IPS DF 19.7 (cell line): ENCODE measurements at places on chromosomes 5 and 9.

DNA sequence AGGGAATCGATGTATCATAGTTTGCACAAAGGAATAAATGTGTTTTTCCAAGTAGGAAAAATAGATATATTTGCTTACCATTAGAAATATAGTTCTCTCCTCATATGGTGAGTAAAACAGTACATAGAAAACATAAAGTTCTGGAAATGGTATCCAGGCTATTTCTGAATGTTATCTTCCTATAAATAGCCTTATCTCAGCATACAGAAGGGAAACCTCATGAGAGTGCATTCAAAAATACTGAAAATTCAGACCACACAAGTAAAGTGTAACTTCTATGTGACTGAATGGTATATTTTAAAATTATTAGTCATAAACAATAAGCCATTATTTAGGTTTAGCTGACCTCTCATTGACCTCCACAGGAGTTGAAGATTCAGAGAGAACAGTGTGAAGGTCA lies 43.5 kb downstream of the MOCS2 start:
- no peak for DNase-seq

DNA sequence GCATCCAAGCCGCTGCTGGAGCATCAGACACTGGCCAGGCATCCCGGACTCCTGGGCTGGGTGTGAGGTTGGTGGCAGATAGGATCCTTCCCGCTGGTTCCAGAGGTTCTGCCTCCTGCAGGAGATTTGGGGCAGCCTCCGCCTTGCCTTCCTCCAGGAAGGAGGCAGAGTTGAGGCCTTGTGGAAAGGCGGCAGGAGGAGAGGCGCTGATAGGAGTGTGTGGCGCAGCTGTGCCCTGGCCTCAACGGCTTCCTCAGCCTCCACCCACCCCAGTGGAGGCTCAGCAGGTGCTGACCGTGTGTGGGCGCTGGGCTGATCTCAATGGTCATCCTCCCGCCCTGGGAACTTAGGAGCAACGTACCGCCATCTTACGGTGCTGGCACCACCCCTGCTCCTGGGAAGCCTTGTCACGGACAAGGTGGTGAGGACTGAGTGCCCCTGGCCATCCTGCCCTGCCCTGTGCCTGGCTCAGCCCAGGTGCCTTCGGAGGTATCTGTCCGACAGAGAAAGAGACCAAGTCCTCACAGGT lies 10.2 kb downstream of the NCS1 start:
- no peak for DNase-seq

DNA sequence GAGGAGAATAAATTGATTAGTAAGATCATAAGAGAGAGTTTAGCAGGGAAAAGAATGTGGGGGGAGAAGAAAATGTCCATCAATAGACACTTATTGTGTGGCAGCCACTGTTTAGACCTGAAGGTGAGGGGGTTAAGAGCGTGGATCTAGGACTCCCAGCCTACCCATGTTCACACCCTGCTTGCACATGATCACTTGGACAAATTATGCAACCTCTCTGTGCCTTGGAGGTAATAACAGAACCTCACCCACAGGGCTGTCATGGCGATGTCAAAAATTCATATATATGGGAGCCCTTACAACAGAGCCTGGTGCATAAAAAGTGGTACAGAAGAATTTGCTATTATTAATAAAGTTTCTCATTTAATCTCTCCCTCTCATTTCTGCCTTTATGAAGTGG lies 86.0 kb upstream of the EQTN start:
- DNase-seq: no peak

DNA sequence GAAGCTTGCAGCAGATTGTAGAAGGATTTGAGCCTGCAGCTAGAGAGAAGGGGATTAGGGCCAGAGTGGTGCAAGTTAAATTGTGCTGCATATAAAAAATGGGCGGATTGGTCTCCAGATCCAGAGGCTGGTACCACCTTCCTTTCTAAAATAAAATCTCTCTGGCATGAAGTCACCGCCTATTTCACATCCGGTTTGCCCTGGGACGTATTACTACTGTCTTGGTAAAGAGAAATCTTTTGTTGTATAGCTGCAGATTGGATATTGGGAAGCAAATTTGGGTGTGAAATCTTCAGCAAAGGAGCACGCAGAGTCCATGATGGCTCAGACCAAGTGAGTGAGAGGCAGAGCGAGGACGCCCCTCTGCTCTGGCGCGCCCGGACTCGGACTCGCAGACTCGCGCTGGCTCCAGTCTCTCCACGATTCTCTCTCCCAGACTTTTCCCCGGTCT lies at the start of gene GABRA1:
TSS of gene GABRA1 (plus strand) at position 180 of the 451 bp plus-strand sequence. CDS start 2,691 bp downstream, outside the sequence.
- no peak for DNase-seq

DNA sequence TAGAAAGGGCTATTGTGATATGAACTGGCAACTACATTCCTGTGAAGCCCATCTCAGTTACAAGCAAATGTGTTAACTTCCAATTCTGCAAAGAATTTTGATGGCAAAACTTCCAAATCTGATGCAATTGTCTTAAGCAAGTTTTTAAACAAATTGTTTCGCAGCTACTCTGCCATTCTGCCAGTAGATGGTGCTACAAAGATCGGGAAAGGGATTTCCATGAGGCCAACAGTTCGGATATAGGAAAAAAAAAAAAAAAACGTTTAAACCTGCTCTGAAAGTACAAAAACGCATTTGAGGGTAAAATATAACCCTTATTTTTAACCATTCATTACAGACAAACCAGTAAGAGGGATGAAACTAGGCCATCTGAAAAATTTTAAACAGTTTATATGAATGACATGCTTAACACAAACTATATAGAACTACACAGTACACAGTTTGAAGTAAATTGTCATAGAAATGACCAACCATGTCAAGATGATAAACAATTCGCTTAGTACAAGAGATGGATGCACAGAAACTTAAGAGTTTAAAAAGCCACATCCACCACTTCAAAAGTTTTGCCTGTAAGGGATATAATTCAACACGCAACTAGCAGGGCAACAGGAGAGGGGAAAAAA lies 2.2 kb downstream of the HNRNPA0 start:
- DNase-seq: no peak

DNA sequence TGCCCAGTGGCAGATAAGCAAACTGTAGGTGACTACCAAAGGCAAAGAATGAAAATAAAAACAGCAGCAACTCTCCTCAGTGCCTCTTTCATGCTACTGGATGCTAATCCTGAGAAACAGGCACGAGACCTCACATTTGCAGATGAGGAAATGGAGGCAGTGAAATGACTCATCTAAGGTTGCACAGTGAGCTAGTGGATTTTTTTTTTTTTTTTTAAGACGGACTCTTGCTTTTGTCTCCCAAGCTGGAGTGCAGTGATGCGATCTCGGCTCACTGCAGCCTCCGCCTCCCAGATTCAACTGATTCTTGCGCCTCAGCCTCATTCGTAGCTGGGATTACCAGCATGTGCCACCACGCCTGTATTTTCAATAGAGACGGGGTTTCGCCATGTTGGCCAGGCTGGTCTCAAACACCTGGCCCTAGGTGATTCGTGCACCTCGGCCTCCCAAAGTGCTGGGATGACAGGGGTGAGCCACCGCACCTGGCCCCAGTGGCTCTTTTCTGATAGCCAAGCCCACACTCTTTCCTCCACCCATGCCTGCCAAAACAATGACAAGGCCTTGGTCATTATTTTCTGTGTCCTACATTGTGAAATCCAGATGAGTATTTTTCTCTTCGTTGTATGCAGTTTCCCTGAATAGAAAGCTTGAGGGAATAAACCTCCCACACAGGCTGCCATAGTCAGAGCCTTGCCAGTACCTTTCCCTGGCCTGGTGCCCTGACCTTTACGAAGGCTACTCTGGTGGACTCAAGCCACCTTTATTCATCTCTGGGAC lies 19.2 kb downstream of the DOCK2 start:
- DNase-seq: no peak

DNA sequence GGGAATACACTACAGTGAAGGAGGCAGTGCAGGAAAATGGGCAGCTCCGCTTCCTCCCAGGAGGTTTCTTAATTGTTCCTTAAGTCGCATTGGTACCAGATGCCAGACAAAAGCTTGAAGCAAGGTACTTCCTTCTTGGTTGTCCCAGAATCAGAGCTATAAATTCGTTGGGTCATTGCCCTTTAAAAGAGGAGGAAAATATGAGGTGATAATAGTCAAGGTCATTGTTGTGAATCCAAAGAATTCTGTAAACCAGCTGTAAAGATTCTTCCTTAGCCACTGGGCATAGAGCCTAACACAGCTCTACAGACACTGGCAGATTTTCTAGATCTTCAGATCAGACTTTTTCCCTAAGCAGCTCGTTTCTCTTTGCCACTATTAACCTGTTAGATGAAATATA lies 444.1 kb upstream of the TLE4 start:
- no peak for DNase-seq

GRCh38 chr5:133323494-133324457 lies 272.0 kb downstream of the HSPA4 start:
- no peak for DNase-seq

DNA sequence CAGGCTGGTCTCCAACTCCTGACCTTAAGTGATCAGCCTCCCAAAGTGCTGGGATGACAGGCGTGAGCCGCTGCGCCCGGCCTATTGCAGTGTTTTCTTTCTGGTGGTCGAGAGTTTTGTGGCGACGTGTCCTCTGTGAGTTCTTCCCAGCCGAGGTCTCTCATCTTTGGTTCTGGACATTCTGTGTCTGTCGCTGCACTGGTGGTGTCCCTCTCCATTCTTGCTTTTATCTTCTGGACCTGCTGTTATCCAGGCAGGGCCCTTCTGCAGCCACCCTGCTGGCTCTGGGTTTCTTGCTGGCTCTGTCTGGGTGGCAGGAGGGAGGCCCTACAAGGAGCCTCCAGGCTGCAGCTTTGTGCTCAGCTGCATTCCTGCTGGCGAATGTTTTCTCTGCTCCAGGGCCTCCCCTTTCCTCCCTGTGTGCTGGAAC lies 49.1 kb upstream of the EXOC3 start:
- DNase-seq: no peak

GRCh38 chr5:100794218-100794617 lies 108.9 kb downstream of the ST8SIA4 start:
- no peak for DNase-seq

- no peak for DNase-seq
These were observed 401.0 kb upstream of the SLC24A2 start for GRCh38 chr9:20189871-20190270.

GRCh38 chr9:130023144-130023787 lies 19.7 kb downstream of the FNBP1 start:
- no peak for DNase-seq

GRCh38 chr5:172886974-172887501 lies 53.0 kb downstream of the ERGIC1 start:
- DNase-seq: no peak

DNA sequence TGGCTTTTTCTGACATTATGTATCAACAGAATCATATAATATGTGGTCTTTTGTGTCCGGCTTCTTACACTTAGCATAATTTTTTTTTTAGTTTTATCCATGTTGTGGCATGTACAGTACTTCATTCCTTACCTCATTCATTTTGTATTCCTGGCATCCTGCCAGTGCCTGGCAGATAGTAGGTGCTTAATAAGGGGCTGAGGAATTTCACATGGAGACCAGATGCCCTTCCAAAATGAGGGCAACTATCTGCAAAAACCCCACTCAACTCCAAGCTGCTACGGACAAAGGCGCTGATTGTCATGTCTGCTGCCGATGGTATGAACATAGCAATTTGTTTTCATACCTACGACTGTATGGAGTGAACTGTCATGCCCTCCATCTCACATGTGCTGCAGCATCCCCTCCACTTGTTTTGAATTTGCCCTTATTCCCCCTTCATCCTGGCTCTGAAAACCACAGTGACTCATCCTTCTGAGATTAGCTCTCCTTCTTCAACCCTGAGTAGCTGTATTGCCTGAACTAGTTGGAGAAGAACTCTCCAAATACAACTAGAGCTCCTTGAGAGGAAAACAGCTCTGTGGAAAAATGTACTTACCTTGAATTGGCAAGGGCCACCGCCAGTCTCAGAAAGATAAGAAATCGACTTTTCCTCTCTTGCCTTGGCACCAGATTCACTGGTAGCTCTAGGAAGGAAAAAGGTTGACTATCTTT lies 41.3 kb upstream of the FOXE1 start:
- no peak for DNase-seq

- DNase-seq: no peak
These were observed 73.3 kb downstream of the GLIS3 start for GRCh38 chr9:4226331-4227250.

DNA sequence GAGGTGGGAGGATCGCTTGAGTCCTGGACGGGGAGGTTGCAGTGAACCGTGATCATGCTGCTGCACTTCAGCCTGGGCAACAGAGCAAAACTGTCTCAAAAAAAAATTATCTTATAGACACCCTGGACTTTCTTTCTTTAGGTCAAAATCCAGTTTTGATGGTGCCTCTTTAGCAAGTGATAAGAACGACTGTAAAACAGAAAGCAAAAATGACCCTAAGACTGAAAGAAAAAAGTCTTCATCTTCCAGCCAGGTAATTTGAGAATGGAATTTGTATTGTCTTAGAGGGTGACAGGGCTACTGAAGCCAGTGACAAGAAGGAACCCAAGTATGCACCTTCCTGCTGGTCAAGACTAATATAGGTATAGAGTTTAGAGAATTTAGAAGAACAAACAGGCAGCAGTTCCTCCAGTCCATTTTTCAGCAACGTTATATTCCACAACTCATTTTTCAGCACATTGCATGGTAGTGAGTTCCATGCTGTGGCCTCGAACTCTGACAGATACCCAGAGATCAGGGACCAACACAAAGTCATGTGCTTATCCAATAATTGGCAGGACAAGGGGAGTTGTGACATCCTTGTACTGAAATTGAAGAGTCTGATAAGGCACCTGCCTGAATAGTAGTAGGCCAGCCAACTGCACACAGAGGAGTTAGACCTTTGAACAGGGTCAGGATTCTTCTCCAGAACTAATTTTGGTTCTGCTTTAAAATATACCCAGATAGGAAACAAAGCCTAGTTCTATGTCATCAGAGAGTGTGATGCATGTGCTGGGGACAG lies 46.5 kb downstream of the GRAMD2B start:
- no peak for DNase-seq

DNA sequence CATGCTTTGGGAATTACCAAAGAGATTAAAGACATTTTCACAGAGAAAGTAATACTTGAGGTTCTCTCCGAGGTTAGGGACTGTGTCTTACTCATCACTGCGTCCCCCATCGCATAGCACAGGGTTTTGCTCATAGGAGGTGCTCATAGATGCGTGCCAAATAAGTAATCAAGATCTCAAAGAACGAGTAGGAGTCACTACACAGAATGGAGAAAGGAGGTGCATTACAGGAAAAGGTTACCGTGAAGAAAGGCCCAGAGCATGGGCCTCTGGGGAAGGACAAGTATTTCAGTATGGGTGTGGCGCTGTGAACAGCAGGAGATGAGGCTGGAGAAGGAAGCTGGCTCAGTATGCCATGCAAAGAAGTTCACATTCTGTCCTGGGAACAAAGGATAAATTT lies 182.4 kb downstream of the ACTL7B start:
- no peak for DNase-seq

DNA sequence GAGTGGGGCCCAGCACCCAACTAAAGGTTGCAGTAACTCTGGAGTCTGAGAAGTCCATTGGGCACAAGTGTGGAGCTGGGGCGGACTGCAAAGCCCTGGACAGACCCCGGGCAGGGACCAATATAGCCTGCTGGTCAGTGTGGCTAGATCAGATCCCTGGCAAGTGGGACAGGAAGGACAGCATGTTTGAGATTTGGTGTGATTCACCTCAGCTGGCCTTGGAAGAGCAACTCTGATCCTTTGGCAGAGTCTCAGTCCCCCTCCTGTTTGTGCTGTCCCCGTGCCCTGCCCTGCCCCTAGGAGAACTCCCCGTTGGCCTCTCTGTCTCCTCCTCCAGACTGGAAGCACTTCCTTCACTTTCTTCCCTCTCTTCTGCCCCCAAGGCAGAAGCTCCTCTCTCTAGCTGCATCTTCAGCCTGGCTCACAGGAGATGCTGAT lies 255.3 kb downstream of the FSTL4 start:
- DNase-seq: no peak
